ENCODE measurements at places on chromosomes 4 and X. TPM values are rescaled to one million over a fixed set of nuclear protein-coding genes. Genes with fewer than 3 reads are reported as not detected.

PLAC8 gene
- total RNA-seq: not detected

HMX1 gene
- total RNA-seq: not detected

CD99 gene
- 714 TPM for total RNA-seq

DNA sequence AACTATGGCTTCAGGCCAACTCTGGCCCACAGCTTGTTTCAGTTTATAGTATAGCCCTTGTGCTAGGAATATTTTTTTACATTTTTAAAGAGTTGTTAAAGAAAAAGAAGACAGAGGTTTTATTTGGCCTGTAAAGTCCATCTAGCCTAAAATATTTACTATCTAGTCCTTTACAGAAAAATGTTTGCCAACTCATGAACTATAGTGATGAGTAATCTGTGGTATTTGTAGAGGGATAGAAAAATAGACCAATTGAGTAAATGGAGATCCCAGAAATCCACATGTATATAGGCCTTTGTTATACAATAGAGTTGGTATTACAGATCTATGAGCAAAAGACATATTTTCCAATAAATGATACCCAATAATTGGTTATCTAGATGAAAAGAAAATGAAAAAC is 288.7 kb downstream of the PRDM5 start:
- no peak for DNase-seq

- no peak for DNase-seq
These were observed 220.7 kb downstream of the HEPH start for GRCh38 chrX:66384722-66385121.

GRCh38 chr4:92952426-92952825 is 648.7 kb downstream of the GRID2 start:
- DNase-seq: no peak

DNA sequence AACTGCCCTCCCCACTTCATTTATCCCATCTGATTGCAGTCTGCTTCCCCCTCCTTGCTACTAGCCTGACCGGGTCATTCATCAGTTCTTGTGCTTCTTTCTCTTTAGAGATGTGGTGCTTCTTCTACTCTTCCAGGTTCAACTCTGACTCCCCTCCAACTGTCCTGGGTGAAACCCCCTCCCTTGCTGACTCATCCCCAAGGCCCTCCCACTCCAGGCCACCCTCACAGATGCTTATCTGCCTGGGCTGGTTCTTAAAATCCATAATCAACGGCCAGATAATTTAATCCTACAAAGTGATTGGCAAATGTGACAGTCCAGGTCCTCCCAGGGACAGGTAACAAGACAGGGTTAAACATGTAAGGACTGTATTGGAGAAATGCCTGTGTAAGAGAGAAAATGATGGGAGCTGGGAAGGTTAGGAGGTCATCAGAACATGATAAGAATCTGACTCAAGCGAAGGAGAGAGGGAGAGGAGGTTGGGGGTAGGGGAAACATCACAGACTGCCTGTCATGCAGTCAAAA is 182.8 kb upstream of the C1QTNF7 start:
- DNase-seq: no peak

GRCh38 chrX:37776283-37776986 is 3.4 kb upstream of the CYBB start:
- DNase-seq: no peak

- no peak for DNase-seq
These were observed 57.5 kb downstream of the MTM1 start for GRCh38 chrX:150625875-150626274.

DNA sequence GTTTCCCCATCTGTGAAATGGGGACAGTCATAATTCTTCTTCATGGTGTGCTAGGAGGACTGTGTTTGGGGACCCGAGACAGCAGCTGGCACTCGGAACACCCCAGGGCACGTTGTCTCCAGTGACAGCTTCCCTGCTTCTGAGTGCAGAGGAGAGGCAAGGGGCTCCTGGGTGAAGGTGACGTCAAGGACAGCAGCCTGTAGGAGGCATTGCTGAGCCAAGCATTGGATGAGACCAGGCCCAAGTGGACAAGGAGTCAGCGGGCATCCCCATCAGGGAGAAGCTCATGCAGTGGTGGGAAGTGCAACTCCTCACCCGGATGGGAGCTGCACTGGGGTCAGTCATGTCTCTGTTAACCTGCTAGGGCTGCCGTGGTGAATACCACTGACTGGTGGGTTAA is 46.1 kb downstream of the EVC start:
- DNase-seq: no peak

DNA sequence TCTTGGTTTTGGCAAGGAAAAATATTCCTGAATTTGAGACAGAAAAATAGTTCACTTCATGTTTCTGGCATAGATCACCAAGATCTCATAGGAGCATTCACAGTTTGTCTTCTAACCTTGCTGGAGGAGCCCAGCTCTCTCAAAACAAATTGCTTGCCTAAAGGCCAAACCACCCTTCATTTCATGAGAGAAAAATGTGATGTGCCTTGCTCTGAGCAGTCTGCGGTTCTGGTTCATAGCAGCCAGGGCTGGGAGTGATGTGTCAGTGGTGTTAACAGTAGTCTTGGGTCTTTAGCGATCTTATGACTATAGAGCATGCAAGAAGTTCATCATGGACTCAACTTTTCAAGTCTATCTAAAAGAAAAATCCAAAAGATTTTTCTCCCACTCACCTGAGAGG is 183.3 kb downstream of the DCLK2 start:
- no peak for DNase-seq
